ENCODE measurements at places on chromosomes 12 and 14. TPM values are rescaled to one million over a fixed set of nuclear protein-coding genes. Genes with fewer than 3 reads are reported as not detected.

The KERA gene
- total RNA-seq, result 0.18 TPM

The FBXW8 gene
- 12.9 TPM for total RNA-seq

The POP5 gene
- 19.9 TPM for total RNA-seq

The SIRT4 gene
- total RNA-seq, result 0.76 TPM

The MYH6 gene
- total RNA-seq, result not detected

The GPR135 gene
- total RNA-seq, result 6.8 TPM

The SCN8A gene
- total RNA-seq, result 1.5 TPM

The PLD4 gene
- total RNA-seq, result 7.0 TPM

The UBR7 gene
- 18.7 TPM for total RNA-seq

The LTBP2 gene
- 93.0 TPM for total RNA-seq

The RNF212B gene
- not detected for total RNA-seq

The ADAMTS20 gene
- not detected for total RNA-seq

The LBHD2 gene
- total RNA-seq, result not detected

The OR4E2 gene
- total RNA-seq, result not detected

The AQP2 gene
- total RNA-seq, result not detected

The C12orf42 gene
- 0.89 TPM for total RNA-seq

The DLK1 gene
- total RNA-seq, result 0.22 TPM

The GPR65 gene
- total RNA-seq, result 2.7 TPM

The HSPA2 gene
- total RNA-seq, result 71.5 TPM

The DENND5B gene
- total RNA-seq, result 18.2 TPM

The SERPINA9 gene
- not detected for total RNA-seq

The KANSL2 gene
- total RNA-seq, result 27.0 TPM

The CLEC4A gene
- 4.6 TPM for total RNA-seq

The MYF5 gene
- total RNA-seq, result not detected

The TAS2R42 gene
- not detected for total RNA-seq

The OTX2 gene
- not detected for total RNA-seq

The DPPA3 gene
- total RNA-seq, result not detected

The AICDA gene
- total RNA-seq, result 0.40 TPM

The ANKRD33 gene
- 0.76 TPM for total RNA-seq

The ATP2B1 gene
- 43.3 TPM for total RNA-seq

The KRR1 gene
- 58.6 TPM for total RNA-seq

The BDKRB1 gene
- total RNA-seq, result 3.6 TPM

The CIROP gene
- total RNA-seq, result not detected

The FAM90A1 gene
- not detected for total RNA-seq

The ZBTB42 gene
- 3.6 TPM for total RNA-seq

The ARMH4 gene
- 11.5 TPM for total RNA-seq

The ADAM20 gene
- 3.6 TPM for total RNA-seq

The IL26 gene
- not detected for total RNA-seq

The KSR2 gene
- total RNA-seq, result not detected

The TOMM20L gene
- total RNA-seq, result not detected

The ABCC9 gene
- total RNA-seq, result 45.6 TPM

The SIX6 gene
- total RNA-seq, result not detected

The CLEC7A gene
- 32.4 TPM for total RNA-seq

The CCDC38 gene
- 0.40 TPM for total RNA-seq

The PTPRR gene
- 0.31 TPM for total RNA-seq

The PRICKLE1 gene
- total RNA-seq, result 100 TPM

The CCDC197 gene
- total RNA-seq, result not detected

The LRP1-AS gene
- not detected for total RNA-seq
